ENCODE measurements at places on chromosomes 13 and 19.

- no peak for DNase-seq
Observed at GRCh38 chr13:59259165-59260000, 904.3 kb downstream of the DIAPH3 start.

- DNase-seq, result no peak
Observed at GRCh38 chr19:918481-919198, 1.5 kb downstream of the KISS1R start.

DNA sequence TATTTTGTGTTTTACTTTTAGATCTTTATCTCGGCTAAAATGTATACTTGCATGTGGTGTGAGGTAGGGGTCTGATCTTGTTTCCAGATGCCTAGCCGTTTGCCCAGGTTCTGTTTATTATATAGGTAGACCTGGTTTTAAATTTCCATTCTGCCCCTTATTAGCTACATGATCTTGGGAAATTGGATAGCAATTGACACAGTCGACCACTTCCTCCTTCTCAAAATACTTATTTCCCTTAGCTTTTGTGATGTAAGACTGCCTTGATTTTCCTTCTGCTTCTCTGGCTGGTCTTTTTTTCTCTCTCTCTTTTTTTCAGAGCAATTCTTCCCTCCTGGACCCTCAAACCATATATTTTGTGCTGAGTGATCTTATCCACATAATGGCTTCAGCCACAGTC lies 3.0 kb upstream of the PGLYRP1 start:
- DNase-seq, result no peak

DNA sequence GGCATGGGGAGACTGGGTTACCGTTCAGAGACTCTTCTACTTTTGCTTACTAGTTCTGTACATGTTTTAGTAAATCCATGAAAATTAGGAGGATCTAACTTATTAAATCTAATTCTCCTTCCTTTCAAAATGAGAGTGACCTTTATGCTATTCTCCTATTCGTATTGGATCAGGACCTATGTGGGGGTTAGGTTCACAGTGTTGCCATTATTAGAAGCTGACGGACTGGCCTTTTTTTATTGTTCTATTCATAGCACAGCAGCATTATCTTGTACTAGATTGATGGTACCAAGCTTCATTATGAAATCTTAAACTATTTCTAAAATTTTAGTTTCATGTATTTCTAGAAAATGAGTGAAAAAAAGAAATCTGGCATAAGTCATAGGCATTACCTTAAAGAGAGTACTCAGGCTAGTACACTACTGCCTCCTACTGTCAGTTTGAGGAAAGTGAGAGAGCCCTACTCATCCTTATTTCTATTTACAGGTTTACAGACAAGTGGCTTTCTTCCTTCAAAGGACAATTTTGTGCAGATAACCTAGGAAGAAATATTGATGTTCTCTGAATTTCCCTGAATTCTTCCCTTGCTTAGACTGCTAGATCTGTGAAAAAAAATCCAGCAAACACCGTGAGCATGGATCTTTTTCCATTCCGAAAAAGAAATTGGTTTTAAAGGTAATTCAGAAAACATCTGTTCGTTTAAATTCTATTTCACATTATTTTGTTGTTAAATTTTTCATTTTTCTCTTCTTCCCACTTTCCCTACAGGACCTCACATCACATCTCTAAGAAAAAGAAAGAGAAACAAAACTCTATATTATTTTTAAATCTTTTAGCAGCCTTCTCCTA lies 485.5 kb downstream of the DIAPH3 start:
- peak; percentile 42 for DNase-seq

- no peak for DNase-seq
Observed at GRCh38 chr19:5110546-5110945, 141.6 kb downstream of the KDM4B start.

DNA sequence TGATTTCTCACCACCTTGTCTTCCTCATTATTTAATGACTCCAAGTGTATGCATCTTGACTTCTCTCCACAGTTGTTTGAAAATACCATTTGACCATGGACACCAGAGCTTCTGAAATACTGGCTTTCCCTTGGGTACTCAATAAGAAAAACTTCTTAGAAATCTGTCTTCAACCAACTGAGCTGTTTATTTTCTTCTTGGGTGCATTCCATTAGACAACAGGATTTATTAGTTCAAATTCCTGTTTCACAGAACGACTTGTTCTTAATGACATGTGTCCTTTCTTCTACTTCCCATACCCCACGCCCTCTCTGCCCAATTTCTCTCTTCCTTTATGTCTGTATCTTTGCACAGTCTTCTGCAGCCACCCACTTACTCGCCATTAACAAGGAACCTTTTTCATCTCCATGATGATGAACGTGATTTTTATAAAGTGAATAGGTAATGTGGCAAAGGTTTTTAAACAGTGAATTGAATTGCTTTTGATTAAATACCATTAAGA lies 11.3 kb upstream of the ITM2B start:
- DNase-seq, result no peak

- DNase-seq, result peak; percentile 21
Observed at GRCh38 chr19:18879579-18880373, 16.2 kb downstream of the CERS1 start.

- peak; percentile 73 for DNase-seq
Observed at GRCh38 chr19:45477186-45477585, 9.4 kb downstream of the FOSB start.

DNA sequence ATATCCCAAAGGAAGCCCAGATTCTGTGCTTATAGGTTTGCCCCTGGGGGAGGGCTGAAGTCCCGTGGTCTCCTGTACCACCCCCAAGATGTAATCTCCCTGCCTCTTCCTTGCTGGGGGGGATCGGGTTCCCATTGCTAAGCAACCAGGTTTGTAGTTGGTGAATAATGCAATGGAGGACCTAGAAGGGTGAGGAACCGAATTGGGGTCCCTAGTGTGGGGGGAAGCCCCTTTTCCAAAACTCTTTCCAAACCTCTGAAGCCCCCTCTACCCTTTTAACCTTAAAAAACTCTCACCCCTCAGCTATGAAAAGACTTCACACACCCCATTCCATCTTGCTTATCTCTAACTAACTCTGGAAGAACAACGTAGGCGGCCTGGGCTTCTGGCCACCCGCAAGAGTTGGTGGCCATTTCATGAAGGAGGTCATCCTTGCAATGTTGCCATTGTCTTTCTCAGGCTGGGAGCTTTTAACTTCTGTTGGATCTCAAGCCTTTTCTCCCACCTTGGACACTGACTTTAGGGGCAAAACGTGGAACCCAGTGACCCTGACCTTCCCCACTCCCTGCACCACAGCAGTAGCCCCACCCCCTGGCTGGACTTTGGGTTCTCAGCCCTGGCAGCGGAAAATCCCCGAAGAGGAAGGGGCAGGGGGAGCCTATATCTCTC lies 661 bp downstream of the PALM3 start:
- no peak for DNase-seq

Data from CD4-positive, alpha-beta T cell treated with Interleukin-21 for 1 hour (primary cell).